Sigmoid colon (tissue), 7 donors: ENCODE measurements at places on chromosomes 7 and 10. TPM values are rescaled to one million over a fixed set of nuclear protein-coding genes. Genes with fewer than 3 reads are reported as not detected.

GRCh38 chr10:35579726-35580422 is 25.3 kb upstream of the GJD4 start:
- no peak for DNase-seq

GPR15LG gene
- total RNA-seq = not detected

IFIT5 gene
- 10.2 TPM for total RNA-seq

DNA sequence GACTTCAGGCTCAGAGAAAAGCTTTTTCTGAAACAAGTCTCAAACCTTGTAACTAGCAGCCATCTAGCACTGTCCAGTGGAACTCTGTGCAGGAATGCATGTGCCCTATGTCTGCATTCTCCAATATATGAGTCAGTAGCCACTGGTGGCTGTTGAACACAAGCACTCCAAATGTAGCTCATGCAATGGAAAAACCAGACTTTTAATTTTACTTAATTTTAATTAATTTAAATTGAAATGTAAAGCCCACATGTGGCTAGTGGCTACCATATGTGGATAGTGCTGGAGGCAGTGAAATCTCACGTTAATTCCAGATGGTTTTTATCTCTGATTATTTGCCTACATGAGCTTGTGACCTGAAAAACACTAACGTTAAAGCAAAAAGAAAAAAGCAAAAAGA is 225.1 kb downstream of the GATA3 start:
- DNase-seq = no peak

DNA sequence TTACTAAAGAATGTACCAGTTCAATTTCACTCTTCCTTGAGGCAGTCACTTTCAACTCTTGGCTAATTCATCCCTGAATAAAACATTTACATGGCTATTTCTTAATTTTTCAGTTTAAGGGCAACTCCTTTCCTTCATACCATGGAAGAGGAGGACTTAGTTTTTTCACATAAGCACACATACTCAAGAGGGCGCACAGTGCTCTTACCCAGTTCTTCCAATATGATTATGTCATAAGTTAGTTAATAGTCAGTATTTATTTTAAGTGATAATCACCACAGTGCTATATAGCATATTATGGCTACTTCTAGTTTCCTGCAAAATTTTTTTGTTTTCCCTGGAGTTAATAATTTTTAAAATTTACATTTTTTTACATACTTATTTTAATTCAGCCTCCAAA is 58.6 kb downstream of the SND1 start:
- DNase-seq = no peak

- no peak for DNase-seq
Observed at GRCh38 chr7:26337232-26337865, 45.7 kb downstream of the SNX10 start.

GIMAP1 gene
- total RNA-seq = 6.4 TPM

DNA sequence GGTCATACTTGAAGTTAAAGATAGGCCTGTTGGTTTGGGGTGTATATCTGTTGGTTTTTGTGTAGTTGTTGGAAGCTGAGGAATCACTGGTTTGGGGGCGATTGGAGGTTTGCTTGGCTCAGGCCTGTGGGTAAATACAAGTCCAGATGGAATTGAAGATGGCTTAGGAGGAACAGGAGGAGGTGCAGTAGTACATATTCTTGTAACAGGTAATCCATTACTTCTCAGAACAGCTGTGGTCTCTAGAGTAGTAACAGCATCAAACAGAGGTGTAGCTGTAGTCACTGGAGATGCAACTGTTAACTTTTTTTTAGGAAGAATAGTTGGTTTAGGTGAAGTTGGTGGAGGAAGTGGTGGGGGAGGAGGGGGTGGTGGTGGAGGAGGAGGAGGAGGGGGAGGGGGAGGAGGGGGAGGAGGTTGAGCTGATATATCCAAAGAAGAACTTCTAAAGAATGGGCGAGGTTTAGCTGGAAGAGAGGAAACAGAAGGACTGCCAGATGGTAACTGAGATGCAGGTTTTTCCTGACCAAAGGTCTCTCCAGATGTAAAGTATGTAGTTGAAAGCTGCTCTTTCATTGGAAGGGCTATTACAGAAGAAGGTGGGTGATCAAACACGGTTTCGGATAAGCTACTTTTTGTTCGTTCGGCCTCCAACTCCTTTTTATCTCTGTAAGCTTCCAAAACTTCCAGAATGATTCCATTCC is 209.2 kb downstream of the PCLO start:
- DNase-seq = no peak

ZNF33A gene
- total RNA-seq = 30.9 TPM

GRCh38 chr7:71871446-71871845 is 540.7 kb downstream of the CALN1 start:
- no peak for DNase-seq

DNA sequence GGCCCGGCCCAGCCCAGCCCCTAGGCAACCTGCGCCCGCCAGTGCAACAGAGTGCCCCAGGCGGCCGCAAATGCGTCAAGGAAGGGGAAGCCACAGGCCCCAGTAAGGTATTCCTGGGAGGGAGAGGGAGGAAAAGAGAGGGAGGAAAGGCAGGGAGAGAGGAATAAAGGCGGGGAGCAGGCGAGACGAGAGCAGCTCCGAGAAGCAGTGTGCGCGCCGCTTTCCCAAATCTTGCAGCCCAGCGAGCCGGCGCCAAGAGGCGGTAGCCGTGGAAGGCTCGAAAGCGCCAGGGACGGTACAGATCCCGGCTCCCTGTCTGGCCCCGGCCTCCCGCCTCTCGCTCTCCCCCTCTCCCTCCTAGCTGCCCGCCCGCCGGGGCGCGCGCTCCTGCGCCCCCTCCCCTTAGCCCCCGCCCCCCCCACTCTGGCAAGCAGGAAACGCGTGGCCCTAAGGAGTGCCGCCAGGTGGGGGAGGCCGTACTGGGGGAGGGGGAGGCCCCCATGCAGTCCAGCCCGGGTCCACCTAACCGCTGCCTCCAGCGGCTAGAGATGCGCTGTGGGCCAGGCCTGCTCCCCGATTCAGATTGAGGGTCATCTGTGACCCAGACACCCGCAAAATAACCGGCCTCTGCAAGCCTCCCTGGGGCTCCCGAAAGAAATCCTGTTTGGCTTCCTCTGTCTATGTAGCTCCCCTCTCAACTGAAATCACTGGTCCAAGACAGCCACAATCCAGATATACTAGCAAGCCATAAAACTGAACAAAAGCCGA is 4.3 kb downstream of the HOXA10 start:
- peak; percentile 69 for DNase-seq

ARHGAP19 gene
- 4.2 TPM for total RNA-seq

FRAT1 gene
- total RNA-seq = 4.1 TPM

BAIAP2L1 gene
- 0.66 TPM for total RNA-seq

NME8 gene
- total RNA-seq = 0.36 TPM

DNA sequence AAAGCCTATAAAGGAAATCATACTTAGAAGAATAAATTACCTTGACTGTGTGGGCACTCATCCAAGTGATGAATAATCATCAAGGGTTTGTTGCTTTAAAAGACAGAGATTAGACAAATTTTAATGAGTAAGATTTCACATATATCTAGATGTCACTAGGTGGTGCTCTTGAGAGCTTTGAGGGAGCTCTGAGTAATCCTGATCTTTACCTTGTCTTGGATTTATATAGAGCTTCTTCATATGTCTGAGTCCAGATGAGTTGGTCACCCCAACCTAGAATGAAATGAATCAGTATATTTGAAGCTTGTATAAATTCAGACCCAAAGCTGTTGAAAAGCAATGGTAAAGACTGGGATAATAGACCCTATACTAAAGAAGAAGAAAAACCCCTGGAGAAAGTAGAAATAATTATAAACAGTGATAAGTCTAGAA is 3.7 kb downstream of the AGR2 start:
- no peak for DNase-seq

STOX1 gene
- 1.7 TPM for total RNA-seq

GRCh38 chr10:45386657-45387056 is 12.6 kb downstream of the ALOX5 start:
- no peak for DNase-seq

- no peak for DNase-seq
Observed at GRCh38 chr7:99363286-99363685, 11.2 kb upstream of the ARPC1B start.

DNA sequence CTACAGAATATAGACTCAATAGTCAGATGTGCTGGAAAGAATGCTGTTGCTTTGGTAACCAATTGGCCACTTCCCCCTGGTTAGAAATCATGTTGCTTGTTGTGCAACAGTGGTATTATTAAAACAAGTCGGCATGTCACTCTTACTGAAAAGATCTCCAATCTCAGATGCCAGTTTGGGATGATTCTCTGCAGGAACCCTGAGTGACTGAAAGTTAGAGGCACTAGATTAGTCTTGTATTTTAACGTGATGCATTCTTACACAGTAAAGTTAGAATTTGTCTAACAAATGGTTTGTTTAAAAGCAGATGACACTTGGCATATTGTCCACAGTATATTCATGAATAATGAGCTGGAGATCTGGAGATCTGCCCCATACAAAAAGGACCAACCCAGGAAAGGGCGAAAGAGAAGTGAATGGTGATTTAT is 287.6 kb downstream of the TWIST1 start:
- DNase-seq = no peak

GRCh38 chr10:43376828-43377423 is 5.5 kb downstream of the FXYD4 start:
- DNase-seq = peak; percentile 48

- no peak for DNase-seq
Observed at GRCh38 chr7:50632561-50633413, 67.6 kb upstream of the DDC start.

DNA sequence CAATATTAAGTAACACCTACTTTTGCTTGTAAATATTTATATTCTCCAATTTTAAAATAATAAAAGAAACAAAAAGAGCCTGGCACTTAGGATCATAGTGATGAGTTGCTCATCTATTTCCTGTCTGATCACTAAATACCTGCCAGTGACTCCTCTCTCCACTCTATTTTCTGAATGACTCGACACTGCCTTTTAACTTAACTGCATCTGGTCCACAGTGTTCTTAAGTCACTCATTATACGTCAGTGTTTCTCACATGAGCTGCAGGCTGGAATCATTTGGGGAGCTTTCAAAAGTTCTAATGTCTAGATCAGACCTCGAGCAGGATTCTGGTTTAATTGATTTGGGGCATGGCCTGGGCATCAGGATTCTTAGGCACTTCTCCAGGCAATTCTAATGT is 78.0 kb upstream of the AGBL3 start:
- DNase-seq = no peak

DNA sequence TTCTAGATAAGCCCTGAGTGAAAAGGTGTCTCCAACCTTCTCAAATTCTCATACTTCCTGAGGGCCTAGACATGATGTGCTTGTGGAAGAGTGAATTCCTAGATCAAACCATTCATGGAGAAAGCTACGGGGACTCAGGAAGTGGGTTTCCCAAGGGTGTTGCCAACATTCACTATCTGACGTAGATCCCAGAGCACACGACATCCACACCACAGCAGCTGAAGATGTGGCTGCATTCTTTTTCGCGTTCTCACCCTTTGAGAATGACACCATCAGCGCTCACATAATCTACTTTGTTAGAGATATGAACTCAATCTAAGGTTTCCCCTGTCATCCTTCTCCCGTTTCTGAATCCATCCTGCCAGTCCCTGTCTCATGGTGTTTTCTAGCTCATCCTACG is 290.8 kb downstream of the DNAJB6 start:
- no peak for DNase-seq

DNA sequence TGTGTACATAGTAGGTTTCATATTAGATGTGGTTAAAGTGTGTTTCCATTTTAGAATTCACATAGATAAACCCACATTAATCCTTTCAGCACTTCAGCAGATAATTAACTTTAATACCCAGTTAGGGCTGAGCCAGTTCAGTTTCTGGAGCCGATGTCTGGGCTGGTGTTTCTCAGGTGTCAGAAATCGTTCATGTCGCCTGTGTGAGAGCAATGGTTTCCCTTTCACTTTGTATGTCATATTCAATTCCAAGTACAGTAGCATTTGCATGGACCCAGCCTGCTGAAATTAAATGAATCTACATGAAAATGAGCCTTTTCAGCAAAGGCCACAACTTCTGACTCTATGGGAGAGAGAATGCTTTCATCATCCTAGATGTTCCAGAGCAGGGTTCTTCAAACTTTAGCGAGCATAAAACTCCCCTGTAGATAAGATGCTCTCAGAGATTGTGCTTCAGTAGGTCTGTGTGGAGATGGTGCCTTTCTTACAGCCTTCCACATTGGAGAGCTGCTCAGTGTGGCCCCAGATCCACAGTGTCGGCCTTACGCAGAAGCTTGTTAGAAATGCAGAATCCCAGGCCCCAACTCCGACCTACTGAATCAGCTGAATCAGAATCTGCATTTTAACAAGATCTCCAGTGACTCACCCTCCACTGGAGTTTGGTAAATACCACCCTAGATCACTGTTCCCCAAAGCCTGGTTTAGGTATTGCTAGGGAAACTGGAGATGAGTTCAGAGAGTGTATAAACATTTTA is 19.6 kb downstream of the WIPF3 start:
- DNase-seq = no peak

CRYGN gene
- 1.8 TPM for total RNA-seq

COPS6 gene
- total RNA-seq = 70.9 TPM

- DNase-seq = no peak
Observed at GRCh38 chr7:136501151-136501550, 367.3 kb upstream of the CHRM2 start.

DNA sequence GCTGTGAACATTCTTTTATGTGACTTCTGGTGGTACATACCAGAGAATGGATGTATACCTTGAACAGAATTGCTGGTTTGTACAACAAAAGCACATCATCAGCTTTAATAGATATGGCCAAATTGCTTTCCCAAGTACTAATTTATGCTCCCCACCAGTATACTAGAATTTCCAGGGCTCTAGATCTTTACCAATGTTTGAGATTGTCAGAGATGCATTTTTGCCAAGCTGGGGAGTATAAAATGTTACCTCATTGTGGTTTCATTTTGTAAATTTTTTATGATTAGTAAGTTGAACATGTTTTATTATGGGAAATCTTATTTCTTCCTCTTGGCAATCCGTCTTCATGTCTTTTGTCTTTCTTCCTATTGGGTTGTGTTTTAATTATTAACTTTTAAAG is 179.9 kb upstream of the TMEM106B start:
- DNase-seq = no peak

DENND10 gene
- total RNA-seq = 35.0 TPM

- DNase-seq = no peak
Observed at GRCh38 chr7:36116347-36117202, 36.5 kb upstream of the EEPD1 start.

HMX3 gene
- total RNA-seq = not detected

DNA sequence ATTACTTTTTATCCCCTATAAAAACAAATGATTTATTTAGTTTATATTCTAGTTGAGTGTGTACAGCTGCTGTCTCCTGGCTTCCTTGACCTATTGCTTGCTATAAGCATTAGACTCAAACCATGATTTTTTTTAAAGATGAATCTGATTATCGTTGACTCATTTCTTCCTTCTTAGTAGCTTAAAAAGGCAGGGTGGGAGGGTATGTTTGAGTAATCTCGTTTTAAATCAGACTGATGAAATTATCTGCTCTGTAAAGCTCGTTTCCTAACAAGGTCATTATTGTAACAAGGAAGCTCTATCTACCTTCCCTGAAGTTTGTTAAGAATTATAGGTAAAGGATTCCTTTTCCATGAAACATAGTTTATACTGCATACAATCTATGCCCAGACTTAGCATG is 276.3 kb upstream of the KCND2 start:
- no peak for DNase-seq

NHLRC2 gene
- total RNA-seq = 31.0 TPM
